CD4-positive, alpha-beta T cell treated with Interferon alpha-2 for 1 hour (primary cell): ENCODE measurements at places on chromosomes 2 and 18.
A peak's percentile ranks its signal among the peaks of the same experiment; 100 is the strongest.

DNA sequence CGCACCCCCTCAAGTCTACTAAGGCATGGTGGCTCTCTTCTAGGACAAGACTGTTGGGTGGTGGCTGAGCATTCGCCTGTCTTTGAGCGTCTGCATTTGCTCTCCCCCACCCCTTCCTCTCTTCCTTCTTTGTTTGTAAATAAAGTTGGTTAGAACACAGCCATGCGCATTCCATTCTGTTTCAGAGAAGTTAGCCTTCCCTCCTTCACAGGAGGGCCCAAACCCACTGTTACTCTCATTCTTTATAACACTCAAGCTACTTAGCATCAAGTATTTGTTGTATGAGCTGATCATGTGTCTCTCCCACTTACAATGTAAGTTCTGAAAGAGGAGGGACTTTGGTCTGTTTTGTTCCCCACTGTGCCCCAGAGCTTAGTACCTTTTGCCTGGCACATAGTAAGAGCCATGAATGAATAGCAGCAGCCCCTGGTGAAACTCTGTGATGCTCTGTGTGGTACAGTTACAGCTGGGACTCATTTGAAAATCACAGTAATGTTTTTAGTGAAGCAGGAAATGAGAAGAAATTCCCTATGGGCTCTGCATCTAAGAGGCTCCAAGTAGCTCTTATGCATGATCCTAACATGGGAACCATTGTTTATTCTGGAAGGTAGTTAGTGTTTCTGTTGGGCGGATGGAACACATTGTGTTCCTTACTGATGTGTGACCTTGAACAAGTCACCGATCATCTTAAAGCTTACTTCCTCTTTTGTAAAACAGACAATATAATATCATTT lies 7.7 kb downstream of the MGAT5 start:
- DNase-seq: no peak

DNA sequence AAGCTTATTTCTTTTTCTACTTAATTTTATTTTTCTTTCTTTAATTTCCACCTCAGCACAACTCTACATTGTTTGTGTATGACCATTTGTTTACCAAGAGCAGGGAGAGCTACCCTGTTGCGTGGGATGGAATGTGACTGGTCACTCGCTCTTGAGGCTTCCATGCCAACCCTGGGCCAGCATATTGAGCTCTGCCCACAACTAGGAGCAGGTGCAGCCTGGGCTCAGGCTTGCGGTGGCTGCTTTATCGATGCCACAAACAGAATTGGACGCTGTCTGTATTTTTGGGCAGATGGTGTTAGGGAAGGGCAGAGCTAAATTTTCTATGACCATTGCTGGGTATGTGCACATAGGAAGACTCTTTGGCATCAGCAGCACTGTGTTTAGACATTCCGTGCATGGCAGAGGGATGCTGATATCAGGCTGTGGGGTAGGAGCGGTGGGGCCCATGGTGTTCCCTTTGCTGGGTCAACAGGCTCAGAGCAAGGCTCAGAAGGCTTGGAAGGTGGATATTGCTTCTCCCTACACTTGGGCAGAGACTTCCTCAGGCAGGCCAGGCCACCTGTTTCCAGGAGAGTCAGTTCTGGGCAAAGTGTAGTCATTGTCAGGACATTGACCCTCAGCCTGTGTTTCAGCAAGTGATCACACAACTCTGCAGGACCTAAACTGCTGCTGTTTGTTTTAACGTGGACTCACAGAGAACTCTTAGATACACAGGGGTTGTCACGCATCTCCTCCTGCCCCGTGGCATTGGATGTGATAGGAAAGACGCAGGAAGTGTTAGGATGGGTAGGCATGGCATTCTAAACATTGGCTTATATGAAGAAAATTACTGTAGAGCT lies 40.2 kb downstream of the TMEM182 start:
- no peak for DNase-seq

DNA sequence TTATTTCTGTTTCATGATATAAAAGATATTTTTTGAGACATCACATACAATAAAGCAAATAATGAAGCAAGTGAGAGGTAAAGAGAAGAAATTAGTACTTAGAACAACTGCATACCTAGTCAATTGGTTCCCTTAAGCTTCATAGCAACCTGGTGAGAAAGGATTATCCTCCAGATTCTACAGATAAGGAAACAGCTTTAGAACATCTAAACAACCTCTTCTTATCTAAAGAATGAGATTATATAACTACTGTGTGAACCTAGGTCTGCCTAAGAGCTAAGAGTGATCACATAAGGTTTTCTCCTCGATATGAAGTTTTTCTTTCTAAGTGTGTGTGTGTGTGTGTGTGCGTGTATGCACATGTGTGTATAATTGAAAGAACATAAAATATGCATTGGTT lies 265.1 kb downstream of the NOL4 start:
- DNase-seq: no peak

DNA sequence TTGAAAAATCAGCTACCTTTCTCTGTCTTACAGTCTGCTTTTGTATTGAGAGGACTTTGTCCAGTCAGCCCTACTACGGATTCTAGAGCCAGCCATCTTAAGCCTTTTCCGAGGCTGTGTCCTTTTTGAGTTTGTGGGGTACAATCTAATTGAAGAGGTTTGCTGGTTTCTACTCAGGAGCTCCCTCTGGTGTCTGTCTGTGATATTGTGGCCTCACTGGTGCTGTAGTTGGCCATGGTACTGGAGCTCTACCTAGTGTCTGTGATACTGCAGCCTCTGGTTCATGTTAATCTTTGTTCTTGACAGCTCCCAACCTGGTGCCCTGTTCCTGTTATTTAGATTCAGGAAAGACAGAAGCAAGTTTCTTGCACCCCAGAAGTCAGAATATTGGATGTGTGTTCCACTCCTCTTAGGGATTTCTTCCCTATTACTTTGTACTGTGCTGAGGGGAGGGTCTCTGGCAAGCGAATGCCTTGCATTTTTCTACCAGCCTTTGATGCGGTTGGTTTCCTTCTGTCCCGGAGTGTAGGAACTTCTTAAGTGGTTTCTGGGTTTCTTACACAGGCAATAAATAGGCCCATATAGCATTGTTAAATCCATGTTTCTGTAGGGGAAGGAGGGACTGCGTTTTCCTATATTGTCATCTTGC lies 78.5 kb downstream of the ACSL3 start:
- peak; percentile 61 for DNase-seq

DNA sequence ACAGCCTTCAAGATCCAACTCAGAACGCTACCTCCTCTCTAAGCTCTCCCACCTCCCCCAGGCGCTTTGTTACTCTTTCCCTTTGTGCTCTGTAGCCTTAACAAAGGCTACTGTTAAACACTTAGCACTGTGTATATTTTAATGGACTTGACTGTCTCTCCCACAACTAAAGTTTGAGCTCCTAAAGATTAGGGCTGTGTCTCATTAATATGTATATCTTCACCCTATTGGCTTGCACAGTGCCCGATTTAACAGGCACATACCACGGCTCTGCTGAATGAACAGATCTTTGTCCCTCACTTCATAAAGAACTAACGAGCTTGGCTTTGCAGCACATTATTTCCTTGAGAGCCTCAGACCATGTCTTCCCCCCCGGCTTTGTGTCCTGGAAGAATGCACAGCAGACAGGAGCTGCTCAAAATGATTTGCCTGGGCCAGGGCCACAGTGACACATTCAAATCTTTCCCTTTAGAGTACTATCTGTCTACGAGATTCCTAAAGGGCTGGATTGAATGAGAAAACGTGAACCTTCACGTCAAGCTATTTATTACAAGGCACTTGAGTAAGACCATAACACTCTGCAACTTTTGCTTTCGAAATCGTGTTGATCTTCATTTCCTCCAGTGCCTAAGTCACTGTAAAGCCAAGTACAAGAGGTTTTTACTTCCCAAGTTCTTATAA lies 22.1 kb downstream of the ABHD3 start:
- peak; percentile 61 for DNase-seq

DNA sequence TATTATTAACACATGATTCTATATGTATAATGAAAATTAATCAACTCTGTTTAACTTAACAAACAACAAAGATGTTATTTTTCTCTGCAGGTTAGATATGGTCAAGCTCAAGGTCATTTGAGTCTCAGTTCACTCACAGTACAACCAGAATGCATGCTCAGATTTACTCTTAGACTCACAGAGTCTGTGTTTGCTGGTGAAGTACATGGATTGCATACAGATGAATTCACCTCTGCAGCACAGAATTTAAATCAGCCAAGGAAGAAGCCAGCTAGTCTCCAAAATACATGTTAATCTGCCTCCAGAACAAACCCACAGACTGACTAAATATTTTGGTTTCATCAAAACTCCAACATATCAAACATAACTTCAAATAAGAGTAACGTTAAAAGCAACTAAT lies 424.5 kb downstream of the RAD51AP2 start:
- no peak for DNase-seq

DNA sequence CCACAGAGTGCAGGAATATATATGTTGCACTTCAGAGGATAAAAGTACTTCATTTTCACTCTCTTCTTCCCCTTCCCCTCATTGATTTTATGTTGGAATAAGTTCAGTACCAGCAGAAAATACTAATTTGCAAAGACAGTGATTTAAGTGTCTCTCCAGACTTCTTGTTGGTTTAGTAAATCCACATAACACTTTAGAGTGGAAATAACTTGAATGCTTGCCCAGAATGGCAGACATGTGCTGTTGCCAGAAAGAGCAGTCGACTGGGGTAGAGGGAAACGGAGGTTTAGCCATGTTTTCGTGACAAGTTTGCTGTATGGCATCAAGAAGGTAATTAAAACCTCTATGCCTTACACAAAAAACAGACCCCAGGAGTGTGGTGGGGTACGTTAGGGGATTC lies 246.0 kb upstream of the CXCR4 start:
- DNase-seq: no peak
